ENCODE measurements at places on chromosomes 1 and 21.
A peak's percentile ranks its signal among the peaks of the same experiment; 100 is the strongest.

DNA sequence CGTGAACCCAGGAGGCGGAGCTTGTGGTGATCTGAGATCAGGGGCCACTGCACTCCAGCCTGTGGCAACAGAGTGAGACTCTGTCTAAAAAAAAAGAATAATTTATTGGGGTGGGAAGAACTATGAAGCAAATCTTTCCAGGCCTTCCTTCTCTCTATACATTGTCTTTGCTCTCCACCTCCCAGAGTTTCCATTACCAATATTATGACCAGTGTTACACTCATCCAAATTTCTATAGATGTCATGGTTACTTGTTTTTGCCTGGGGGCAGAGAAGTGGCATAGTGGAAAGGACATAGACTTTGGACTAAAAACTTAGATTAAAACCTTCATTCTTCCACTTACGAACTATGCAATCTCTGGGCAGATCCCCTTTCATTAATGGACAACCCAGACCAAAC lies 10.1 kb downstream of the FASLG start:
- DNase-seq: no peak

DNA sequence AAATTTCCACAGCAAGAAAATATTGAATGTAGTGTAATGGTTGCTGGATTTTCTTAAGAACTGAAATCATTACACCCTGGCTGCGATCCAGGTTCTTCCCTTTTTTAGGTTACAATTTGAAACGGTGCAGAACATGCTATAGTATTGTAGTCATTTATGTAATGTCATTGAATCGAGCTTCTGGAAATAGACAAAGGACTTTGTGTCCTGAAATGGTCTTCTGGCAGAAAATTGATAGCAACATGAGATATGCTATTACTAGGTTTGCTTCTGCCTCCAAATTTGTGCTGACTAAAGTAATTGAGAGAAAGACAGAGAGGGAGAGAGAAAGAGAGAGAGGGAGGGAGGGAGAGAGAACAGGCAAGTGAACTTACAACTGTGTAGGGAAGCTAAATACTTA lies 146.2 kb upstream of the NFIA start:
- peak; percentile 28 for DNase-seq

DNA sequence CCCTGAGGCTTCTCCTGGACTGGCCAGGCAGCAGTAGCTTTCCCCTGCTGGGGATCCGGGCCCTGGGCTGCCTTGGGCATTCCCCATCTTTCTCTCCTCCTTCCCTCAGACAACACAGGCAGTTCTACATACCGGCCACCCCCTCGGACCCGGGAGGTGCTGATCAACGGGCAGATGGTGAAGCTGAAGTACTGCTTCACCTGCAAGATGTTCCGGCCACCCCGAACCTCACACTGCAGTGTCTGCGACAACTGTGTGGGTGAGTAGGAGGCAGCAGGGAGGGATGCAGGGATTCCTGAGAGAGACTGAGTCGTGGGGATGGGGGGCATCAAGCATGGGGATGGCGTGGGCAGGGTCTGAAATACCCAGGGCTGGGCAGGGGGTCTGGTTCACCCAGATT lies 14.4 kb upstream of the SFN start:
- no peak for DNase-seq

DNA sequence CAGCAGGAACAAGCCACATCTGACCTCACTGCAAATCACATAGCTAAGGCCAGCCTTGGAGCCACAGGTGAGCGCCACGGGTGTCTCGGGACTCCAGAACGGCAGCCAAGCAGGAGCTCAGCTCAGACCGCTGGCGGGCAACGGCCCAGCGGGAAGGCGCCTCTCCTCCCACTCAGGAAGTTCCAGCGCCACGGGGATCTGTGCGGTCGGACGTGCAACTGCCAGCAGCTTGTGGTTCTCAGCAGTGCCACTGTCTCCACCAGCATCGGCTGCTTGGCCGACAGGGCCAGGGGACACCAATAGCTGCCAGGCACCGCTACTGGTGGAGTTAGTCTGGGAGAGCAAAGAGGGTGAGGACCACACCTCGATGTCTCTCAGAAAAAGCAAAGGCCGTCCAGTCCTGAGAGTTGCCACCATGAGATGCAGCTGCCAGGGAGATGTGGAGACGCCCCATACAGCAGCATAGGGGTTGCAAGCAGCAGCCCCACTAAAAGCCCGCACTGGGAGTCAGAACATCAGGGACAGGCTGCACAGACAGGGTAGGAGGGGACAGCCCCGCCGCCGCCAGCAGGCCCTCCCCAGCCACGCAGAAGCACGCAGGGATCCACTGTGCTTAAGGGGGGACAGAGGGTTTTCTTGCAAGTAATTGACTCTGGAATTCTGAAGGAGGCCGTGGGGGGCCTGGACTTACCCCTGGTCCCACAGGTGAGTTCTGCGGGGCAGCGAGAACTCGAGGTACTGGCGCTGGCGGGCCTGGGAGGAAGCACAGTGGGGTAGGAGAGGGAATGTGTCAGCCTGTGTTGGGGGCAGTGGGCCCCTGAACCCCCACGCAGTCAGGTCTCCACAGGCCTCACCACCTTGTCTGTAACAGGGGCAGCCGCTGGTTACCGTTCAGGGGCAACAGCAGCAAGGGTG lies 83.5 kb downstream of the NPHP4 start:
- DNase-seq: no peak

- DNase-seq: peak; percentile 95
Observed at GRCh38 chr1:16055613-16056520, 12.3 kb downstream of the CLCNKB start.

DNA sequence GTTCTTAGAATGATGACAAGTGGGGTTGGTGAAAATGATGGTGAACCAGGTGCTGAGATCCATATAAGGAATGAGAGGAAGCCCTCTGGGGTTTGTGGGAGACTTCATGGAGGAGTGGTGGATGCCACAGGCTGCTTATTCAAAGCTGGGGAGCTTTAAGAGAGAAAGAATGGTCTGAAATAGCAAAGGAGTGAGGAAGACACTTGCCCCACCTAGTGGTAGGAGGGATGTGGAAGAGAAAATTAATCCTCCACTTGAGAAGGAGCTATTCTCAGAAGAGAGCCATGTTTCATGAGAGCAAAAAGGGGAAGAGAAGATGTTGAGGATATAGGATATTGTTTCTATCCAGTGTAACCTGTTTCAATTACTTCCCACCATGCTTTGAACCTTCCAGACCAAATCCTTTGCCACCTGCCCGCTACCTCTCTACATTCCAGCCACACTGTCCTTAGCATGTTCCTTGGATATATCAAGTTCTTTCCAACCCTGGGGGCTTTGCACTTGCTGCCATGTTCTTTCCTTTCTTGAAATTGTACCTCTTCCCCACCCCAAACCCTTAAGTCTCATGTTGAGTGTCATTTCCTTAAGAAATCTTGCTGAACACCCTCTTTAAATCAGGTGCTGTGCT lies 19.6 kb upstream of the ZNF648 start:
- DNase-seq: peak; percentile 52

DNA sequence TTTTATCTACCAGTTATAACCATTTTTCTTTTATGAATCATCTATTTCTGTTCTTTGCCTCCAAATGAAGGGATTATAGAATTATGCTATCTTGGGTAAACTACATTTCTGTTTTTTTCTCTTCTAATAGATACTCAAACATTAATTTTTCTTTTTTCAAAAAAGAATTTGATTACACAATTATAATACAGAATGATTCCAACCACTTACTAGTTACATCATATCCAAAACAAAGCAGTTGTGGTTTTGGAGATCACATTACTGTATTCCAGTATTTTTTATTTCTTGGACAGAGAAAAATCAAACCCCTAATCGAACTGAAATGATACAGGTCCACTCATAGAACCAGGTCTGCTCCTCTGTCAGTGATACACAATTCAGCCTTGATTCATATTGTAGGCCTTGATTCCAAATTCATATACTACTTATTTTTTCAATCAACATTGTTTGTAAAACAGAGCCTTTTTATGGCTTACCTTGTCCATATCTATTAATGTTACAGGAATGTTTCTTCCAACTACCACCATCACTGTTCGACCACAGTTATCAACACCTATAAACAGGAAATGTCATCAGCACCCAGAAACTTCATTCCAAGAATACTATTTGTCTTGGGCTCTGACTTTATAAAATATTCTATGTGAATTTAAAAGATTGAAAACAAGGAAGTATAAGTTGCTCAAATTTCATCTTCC lies 43.2 kb downstream of the GDAP2 start:
- no peak for DNase-seq

GRCh38 chr21:28882345-28882744 lies 110.3 kb downstream of the LTN1 start:
- no peak for DNase-seq

- DNase-seq: no peak
Observed at GRCh38 chr21:42777064-42777756, 102.1 kb downstream of the WDR4 start.

- no peak for DNase-seq
Observed at GRCh38 chr1:184559117-184559713, 172.4 kb downstream of the C1orf21 start.

GRCh38 chr1:118786454-118787155 lies 201.5 kb downstream of the TBX15 start:
- DNase-seq: no peak

DNA sequence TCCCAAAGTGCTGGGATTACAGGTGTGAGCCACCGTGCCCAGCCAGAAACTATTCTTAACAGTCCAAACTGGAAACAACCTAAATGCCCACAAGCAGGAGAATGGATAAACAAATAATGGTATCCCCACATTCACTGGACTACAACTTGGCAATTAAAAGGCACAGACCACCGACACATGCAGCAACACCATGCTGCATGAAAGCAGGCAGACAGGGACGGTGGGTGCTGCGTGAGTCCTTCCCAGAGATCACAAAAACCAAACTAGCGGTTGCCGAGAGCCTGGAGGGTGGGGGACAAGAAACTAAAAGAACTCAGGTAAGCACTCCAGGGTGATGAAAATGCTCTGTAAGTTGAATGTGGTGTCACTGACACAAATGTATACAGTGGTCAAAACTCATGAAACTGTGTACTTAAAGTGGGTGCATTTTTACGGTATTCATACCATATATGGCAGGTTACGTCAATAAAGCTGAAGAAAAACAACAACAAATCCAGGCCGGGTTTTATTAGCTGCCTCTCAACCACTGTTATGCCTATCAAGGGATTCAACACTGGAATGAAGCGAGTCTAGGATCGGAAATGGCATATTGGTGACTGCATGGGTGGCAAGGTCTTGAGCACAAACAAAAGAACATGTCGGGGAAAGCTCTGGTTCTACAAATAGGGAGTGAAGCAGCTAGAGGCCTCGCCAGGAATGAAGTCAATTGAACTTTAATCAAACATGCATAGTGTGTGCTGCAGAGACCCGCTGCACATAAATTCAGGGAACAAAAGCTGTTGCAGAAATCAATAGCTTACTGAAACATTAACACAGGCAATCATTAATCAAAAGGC lies 52.4 kb downstream of the SLC45A1 start:
- DNase-seq: peak; percentile 59

GRCh38 chr1:145962157-145963102 lies 1.9 kb downstream of the ANKRD34A start:
- peak; percentile 86 for DNase-seq

DNA sequence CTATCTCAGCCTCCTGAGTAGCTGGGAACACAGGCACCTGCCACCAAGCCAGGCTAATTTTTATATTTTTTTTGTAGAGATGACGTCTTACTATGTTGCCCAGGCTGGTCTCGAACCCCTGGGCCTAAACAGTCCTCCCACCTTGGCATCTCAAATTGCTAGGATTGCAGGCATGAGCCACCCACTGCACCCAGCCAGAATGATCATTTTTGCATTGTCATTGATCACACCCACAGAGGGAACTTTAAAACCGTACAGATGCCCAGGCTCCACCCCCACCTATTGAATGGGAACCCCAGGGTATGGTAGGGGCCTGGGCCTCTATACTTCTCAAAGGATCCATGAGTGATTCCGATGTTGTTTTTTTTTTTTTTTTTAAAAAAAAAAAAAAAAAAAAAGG lies 36.7 kb downstream of the ETNK2 start:
- DNase-seq: no peak

DNA sequence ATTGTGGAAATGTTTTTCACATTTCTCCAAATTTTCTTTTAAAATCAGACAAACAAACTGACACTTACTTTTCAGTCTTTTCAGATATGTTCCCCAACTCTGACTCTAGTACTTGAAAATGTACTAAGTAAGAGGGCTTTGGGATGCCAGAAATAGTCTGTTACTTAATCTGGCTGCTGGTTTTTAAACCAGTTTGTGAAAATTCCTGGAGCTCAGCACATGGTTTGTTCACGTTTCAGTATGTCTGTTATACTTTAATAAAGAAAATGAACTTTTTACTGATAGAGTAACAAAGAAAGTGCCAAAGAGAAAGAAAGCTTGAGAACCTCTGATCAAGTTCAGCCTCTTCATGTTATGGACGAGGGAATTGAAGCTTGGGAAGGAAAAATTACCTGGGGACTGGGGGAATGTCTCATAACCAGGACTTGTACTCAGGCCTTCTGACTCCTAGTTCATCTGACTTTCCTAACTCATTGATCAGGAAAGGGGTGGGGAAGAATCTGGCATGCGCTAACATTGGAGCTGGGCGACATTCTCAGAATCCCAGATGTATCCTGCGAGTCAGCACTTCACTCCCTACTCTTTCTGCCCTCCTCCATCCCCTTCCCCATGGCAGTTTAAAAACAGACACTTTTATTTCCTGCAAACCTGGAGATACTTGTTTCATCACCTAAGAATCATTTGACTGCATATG lies 30.8 kb upstream of the DNAJC6 start:
- DNase-seq: no peak

DNA sequence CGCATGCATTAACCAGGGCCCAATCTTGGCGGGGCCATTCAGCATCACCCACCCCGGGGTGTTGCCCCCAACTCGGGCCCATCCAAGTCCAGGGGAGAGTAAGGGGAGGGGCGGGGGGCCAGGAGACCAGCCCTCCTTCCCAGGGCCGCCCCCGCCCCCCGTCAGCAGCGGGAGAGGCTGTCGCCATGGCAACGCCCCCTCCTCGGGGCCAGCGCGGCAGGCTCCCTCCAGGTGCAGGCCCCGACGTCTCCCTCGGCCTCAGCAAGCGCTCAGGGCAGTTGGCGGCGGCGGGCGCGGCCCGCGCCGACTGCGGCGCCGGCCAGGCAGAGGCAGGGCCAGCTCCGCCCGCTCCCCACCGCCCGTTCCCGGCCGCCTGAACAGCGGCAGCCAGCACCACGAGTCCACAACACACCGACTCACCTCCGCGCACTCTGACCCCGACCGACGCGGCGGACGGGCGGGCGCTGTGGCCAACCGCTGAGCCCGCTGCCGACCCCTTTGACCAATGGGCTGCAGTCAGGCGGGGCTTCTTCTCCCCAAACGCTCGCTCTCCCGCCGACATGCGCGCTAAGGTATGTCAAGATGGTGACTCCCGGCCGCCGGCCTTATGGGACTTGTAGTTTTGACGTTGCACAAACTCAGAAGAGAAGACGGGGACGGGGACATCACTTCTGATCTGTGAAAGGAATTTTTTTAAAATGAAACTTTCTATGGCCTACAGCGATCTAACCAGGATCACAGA lies at the start of gene ERI3:
ERI3 (minus strand) TSS at position 418 of the 742 bp plus-strand sequence; CDS start at position 187, 231 bp downstream.
- DNase-seq: peak; percentile 99

Data from cerebellar cortex (tissue), 1 donor.